ENCODE measurements at places on chromosomes 2 and 18. TPM values are rescaled to one million over a fixed set of nuclear protein-coding genes. Genes with fewer than 3 reads are reported as not detected.

Gene CERS6
- total RNA-seq, result 13.1 TPM

Gene NETO1
- not detected for total RNA-seq

Gene TOGARAM2
- 2.7 TPM for total RNA-seq

Gene CRYBA2
- not detected for total RNA-seq

Gene CFAP65
- not detected for total RNA-seq

Gene ZNF385B
- total RNA-seq, result not detected

Gene LBX2
- total RNA-seq, result not detected

Gene TXNDC2
- not detected for total RNA-seq

DNA sequence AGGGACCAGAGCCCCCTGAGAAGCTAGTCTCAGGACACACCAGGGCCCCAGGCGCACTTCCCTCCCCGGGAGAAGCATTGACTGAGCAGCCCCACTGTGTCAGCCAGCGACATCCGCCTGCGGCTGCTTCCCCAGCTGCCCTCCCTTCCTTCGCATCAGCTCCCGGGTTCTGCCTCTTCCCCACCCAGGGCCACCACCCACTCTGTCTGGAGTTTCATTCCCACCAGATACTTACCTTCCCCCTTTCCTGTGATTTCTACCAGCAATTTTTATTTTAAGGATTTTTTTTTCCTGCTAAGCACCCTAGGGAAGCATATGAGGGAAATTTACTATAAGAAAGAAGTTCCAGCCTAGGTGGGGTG, 99.2 kb downstream of the SMAD7 start:
- H3K4me1 ChIP-seq, result peaks cover 37% of the 10 kb centered on the region
- H3K27me3 ChIP-seq, result no peaks in the 10 kb centered on the region
- H3K36me3 ChIP-seq, result no peaks in the 10 kb centered on the region
- H3K4me3 ChIP-seq, result no peak overlapping the region
- H3K27ac ChIP-seq, result no peak overlapping the region

GRCh38 chr18:60831971-60832370, 459.4 kb upstream of the MC4R start:
- no peak overlapping the region for H3K27ac ChIP-seq
- H3K36me3 ChIP-seq, result no peaks in the 10 kb centered on the region
- H3K4me3 ChIP-seq, result no peak overlapping the region
- H3K27me3 ChIP-seq, result no peaks in the 10 kb centered on the region

GRCh38 chr2:127081826-127082633, 24.9 kb downstream of the BIN1 start:
- H3K4me1 ChIP-seq, result peaks cover 75% of the 10 kb centered on the region
- no peaks in the 10 kb centered on the region for H3K36me3 ChIP-seq
- no peaks in the 10 kb centered on the region for H3K27me3 ChIP-seq
- peak overlapping the region; percentile 82 for H3K4me3 ChIP-seq

- H3K4me1 ChIP-seq, result peaks cover 13% of the 10 kb centered on the region
- peaks cover 16% of the 10 kb centered on the region for H3K27me3 ChIP-seq
- H3K4me3 ChIP-seq, result no peak overlapping the region
- H3K27ac ChIP-seq, result no peak overlapping the region
- DNase-seq, result peak; percentile 25
- H3K36me3 ChIP-seq, result no peaks in the 10 kb centered on the region
Observed at GRCh38 chr2:145411493-145411892, 891.6 kb upstream of the ZEB2 start.

DNA sequence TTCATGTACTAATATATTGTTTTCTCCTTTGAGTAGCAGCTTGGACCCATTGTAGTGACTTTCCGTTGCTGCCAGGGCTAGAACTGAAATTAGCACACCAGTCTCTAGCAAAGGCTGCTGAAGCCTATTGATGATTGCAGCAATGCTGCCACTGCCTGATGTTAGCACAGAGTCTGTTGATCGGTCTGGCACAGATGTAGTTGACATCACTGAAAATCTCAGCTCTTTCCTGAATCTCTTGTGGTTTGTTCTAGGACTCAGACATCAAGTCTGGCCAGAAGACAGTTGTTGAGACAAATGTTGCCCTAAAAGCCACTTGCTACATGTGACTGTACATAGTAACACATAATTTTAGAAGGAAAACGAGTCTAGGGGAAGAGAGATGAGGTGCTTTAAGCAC, 47.2 kb downstream of the VAPA start:
- DNase-seq, result no peak
- no peaks in the 10 kb centered on the region for H3K36me3 ChIP-seq
- peaks cover 12% of the 10 kb centered on the region for H3K4me1 ChIP-seq

GRCh38 chr18:62959481-62959880, 244.1 kb downstream of the PHLPP1 start:
- H3K4me1 ChIP-seq, result no peaks in the 10 kb centered on the region
- no peaks in the 10 kb centered on the region for H3K36me3 ChIP-seq
- no peak overlapping the region for H3K4me3 ChIP-seq

DNA sequence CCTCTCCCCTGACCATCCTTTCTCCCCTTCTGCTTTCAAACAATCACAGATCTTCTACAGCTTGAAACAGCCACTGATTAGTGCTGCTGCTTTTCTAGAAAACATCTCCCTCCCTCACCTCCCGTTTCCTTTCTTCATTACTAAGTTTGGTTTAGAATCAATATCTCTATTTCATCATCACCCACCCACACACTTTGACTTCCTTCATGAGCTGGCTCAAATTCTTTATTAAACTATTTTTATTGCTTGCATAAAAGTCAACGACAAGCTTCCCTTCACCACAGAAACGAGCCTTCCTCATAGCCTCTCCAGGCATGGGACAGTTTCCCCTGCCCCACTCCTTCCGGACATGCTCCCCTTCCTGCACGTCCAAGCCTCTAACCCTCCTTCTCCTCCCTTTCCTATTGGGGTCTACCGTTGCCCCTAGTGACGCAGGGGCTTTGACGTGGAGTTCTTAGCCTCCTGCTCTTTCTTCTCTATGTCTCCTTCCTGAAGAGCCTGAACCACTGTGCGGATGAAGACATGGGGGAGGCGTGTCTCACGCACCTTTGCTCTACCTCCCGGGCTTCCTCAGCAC, 172.0 kb downstream of the AFF3 start:
- no peak overlapping the region for H3K4me3 ChIP-seq
- no peak for DNase-seq

- H3K4me3 ChIP-seq, result peak overlapping the region; percentile 17
- H3K27ac ChIP-seq, result peak overlapping the region; percentile 80
- H3K36me3 ChIP-seq, result peaks cover 2% of the 10 kb centered on the region
- DNase-seq, result no peak
- H3K4me1 ChIP-seq, result peaks cover 80% of the 10 kb centered on the region
- peaks cover 2% of the 10 kb centered on the region for H3K27me3 ChIP-seq
Observed at GRCh38 chr18:44726059-44726421, 45.4 kb downstream of the SETBP1 start.

- no peaks in the 10 kb centered on the region for H3K36me3 ChIP-seq
- H3K27me3 ChIP-seq, result peaks cover 4% of the 10 kb centered on the region
- no peaks in the 10 kb centered on the region for H3K4me1 ChIP-seq
- no peak overlapping the region for H3K27ac ChIP-seq
Observed at GRCh38 chr2:70922235-70923234, 13.2 kb upstream of the ATP6V1B1 start.

- peaks cover 50% of the 10 kb centered on the region for H3K4me1 ChIP-seq
- no peak overlapping the region for H3K27ac ChIP-seq
- peaks cover 47% of the 10 kb centered on the region for H3K36me3 ChIP-seq
Observed at GRCh38 chr18:69948919-69949537, 1.4 kb upstream of the CD226 start.

DNA sequence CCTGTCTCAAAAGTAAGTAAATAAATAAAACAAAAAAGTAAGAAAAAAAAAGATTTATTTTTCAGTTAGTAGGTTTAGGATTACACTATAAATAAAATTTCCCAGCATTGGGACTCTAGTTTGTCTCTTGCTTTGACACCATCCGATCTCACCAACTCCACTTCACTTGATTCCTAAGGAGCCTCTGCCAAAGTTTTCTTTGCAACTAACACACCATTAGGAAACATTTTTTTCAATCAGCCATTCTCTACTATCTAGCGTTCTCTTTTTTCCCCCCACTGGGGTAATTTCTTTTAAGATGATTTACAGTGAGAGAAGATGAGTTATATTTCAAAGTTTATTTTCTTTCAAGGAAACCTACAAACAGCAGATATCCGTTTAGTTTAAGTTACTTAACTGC, 10.6 kb upstream of the NEMP2 start:
- H3K27me3 ChIP-seq, result no peaks in the 10 kb centered on the region
- no peak overlapping the region for H3K4me3 ChIP-seq
- H3K27ac ChIP-seq, result no peak overlapping the region
- peaks cover 6% of the 10 kb centered on the region for H3K4me1 ChIP-seq
- H3K36me3 ChIP-seq, result peaks cover 20% of the 10 kb centered on the region

- no peak overlapping the region for H3K4me3 ChIP-seq
- no peak overlapping the region for H3K27ac ChIP-seq
- no peaks in the 10 kb centered on the region for H3K36me3 ChIP-seq
- DNase-seq, result no peak
- no peaks in the 10 kb centered on the region for H3K27me3 ChIP-seq
Observed at GRCh38 chr2:139386401-139386800, 606.2 kb upstream of the NXPH2 start.

DNA sequence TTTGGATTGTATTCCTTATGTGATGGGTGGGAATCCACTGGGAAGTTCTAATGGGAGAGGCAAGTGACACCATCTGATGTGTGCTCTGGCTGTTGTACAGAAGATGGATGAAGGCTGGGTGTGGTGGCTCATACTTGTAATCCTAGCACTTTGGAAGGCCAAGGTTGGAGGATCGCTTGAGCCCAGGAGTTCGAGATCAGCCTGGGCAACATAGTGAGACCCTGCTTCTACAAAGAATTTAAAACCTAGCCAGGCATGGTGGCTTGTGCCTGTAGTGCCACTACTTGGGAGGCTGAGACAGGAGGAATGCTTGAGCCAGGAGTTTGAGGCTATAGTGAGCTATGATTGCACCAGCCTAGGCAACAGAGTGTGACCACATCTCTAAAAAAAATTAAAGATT, 10.6 kb upstream of the MSH6 start:
- no peaks in the 10 kb centered on the region for H3K27me3 ChIP-seq
- no peak overlapping the region for H3K27ac ChIP-seq
- DNase-seq, result no peak
- no peak overlapping the region for H3K4me3 ChIP-seq

DNA sequence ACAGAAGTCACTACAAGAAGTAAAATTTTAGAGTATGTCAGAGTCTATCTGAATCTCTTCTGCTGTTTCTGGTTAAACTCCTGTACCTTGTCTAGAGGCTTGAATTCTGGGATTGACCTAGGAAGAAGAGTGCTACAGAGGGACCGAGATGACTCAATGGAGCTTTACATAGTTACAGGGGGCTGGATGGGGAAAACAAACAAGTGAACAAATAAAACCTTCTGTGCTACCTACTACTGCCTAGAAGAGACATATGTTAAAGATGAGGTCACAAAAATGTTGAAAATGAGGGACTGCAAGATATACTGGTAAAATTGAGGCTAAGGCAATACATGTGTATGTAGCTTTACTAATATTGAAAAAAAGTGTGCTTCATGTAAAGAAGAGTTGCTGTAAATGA, 265.4 kb upstream of the TFPI start:
- no peak overlapping the region for H3K4me3 ChIP-seq
- H3K27me3 ChIP-seq, result no peaks in the 10 kb centered on the region
- no peak for DNase-seq
- no peaks in the 10 kb centered on the region for H3K4me1 ChIP-seq

- H3K4me3 ChIP-seq, result no peak overlapping the region
- H3K4me1 ChIP-seq, result no peaks in the 10 kb centered on the region
- H3K36me3 ChIP-seq, result peaks cover 41% of the 10 kb centered on the region
- H3K27ac ChIP-seq, result no peak overlapping the region
- DNase-seq, result no peak
Observed at GRCh38 chr2:15388406-15389325, 172.5 kb downstream of the NBAS start.

DNA sequence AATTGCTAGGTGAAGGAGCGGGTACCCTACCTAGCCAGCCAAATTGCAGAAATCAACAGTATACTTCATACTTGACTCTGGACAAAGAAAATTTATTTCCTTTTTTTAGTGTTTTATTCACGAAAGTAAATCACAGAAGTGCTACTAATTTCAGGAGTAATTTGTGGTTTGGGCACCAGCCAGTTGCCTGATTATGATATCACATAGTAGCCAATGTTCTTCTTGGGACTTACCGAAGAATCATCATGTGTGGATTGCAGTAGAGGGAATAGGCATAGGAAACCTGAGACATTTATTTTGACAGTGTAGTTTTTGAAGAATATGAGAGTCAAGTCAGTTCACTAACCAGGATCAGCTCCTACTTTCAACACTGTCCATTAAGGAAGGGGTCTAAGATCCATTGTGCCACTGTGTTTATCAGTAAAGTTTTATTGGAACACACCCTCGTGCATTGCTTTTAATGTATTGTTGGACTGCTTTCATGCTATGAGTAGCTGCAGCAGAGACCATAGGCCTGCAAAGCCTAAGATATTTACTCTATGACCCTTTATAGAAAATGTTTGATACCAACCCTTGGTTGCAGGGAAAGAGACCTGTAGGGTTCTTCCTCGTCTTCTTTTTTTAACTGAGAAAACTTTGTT, 32.1 kb downstream of the TNFRSF11A start:
- no peak overlapping the region for H3K27ac ChIP-seq
- no peak for DNase-seq
- H3K4me3 ChIP-seq, result no peak overlapping the region
- H3K4me1 ChIP-seq, result peaks cover 2% of the 10 kb centered on the region
- no peaks in the 10 kb centered on the region for H3K27me3 ChIP-seq

- H3K27me3 ChIP-seq, result peaks cover 10% of the 10 kb centered on the region
- H3K4me3 ChIP-seq, result no peak overlapping the region
- no peaks in the 10 kb centered on the region for H3K36me3 ChIP-seq
- H3K27ac ChIP-seq, result no peak overlapping the region
- DNase-seq, result no peak
- H3K4me1 ChIP-seq, result no peaks in the 10 kb centered on the region
Observed at GRCh38 chr2:227020416-227020815, 143.6 kb downstream of the COL4A4 start.

DNA sequence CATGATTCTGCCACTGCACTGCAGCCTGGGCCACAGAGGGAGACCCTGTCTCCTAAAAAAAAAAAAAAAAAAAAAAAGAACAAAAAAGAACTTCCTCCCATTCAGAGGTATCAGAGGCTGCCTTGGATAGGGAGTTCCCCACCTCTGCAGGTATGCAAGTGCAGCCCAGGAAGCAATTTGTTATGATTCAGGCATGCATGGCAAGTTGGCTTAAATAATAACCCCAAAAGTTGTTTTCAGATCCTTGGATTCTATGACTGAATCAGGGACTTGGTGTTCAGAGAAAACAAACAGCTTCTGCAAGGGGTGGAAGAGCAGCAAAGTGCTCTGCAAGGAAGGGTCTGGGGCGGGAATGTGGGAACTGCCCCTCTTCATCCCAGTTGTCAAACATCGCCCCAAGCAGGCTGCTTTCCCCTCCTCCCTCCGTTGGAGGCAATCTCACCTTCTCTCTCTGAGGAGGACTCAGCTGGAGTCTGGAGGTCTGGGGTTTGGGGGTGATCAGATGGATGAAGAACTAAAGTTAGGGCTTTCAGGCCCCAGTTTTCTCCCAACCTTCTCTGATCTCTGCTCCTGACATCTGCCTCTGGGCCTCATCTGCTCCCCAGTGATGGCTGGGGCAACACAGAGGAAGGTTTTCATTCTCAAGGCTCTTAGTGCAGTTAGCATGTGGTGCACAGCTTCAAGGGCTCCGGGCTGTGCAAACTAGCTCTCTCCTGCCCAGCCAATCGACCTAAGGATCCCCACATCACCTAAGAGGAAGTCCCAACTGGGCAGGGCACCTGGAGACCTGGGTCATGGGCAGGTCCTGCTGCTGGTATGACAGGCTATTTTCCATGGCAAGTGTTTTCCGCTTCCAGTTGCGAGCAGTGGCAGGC, 3.5 kb upstream of the GDF7 start:
- H3K36me3 ChIP-seq, result no peaks in the 10 kb centered on the region
- no peak overlapping the region for H3K27ac ChIP-seq
- no peak for DNase-seq
- no peak overlapping the region for H3K4me3 ChIP-seq
